Effector memory CD4-positive, alpha-beta T cell (primary cell): ENCODE measurements at places on chromosomes 1 and 21.

GRCh38 chr1:228748431-228748830 lies 13.2 kb downstream of the RHOU start:
- DNase-seq: no peak

GRCh38 chr1:64744492-64745180 lies at the start of gene RAVER2:
TSS of gene RAVER2 (plus strand) at chr1:64745075. CDS start at chr1:64745173, 98 bp downstream.
- DNase-seq: peak; percentile 50

GRCh38 chr1:115211071-115211745 lies 121.9 kb upstream of the TSPAN2 start:
- DNase-seq: no peak

DNA sequence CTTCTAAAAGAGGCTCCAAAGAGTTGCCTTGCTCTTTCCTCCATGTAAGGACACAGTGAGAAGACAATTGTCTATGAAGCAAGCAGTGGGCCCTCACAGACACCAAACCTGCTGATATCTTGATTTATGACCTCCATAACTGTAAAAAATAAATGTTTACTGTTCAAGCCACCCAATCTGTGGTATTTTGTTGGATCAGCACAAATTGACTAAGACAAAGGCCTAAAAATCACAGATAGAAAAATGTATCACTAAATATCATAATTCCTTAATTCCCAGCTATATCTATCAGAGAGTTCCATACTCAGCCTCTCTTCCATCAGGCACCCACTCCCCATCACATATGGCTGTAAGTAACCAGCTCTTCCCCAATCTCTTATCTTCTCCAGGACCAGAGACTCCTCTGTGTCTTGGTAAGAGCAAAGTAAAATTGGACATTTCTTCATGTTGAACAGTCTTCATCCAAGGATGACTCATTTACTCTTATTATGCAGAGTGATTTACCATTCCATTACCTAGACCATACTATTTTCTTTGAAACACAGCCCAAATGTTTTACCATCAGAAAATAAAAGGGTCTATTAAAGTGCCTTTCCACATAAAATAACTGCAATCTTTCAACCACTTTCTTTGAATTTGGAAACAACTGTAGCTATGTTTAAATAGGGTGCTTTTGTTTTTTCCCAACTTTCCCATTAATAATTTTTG lies 503.6 kb downstream of the MRPL39 start:
- no peak for DNase-seq

DNA sequence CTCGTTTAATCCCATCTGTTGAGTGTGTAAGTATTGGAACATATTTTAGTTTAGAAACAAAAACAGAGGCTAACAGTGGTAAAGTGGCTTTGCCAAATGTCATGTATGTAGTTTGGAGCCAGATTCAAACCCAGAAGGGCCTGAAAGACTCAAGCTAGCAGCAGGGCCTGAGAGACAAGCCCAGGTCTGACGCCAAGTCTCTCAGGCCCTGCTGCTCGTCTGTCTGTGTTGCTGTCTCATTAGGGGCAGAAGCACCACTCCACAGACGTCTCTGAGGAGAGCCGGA lies 8.3 kb downstream of the CITED4 start:
- no peak for DNase-seq

DNA sequence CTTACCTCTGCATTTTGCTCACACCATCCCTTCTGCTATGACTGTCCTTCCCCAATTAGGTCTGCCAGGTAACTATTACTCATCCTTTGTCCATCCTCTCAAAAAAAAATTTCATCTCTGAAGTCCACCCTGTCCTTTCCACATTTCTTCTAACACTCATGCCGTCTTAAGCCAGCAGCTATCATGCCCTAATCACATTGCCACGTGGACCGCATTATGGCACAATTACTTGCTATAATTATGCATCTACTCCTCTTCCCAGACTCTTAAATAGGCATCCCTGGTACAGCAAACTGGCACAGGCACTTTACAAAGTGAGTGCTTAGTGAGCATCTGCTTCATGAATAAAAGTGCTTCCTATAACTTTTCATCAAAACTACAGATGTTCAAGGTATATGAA lies 295.4 kb upstream of the ESRRG start:
- no peak for DNase-seq

GRCh38 chr1:164716992-164717703 lies 158.2 kb downstream of the PBX1 start:
- DNase-seq: no peak

GRCh38 chr1:104132382-104132973 lies 382.8 kb downstream of the AMY1C start:
- no peak for DNase-seq

DNA sequence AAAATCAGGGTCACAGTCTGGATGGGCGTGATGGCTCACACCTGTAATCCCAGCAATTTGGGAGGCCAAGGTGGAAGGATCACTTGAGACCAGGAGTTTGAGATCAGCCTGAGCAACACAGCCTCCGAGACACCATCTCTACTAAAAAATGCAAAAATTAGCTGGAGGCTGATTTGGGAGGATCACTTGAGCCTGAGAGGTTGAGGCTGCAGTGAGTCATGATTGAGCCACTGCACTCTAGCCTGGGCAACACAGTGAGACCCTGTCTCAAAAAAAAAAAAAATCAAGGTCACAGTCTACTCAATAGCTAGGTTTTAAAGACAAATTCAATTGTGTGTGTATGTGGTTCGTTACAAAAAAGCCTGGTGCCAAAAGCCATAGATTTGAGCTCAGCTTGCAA lies 34.4 kb downstream of the TRIM67 start:
- no peak for DNase-seq

DNA sequence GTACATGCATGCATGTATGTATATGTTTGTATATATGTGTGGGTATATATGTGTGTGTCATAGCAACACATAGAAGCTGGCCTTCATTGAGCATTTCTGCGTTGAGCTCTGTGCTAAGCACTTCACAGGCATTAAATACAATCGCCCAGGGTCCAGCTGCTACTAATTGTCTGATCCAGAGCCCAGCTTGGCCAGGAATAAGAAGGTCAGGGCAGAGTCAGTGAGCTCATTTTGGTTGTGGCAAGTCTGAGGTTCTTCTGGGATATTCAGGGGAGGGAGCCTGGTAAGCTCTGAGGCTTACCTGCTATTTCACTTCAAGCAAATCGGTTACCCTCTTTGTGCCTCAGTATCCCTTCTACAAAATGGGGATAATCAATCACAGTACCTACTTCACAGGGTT lies 59.6 kb downstream of the FOXO6 start:
- DNase-seq: no peak

DNA sequence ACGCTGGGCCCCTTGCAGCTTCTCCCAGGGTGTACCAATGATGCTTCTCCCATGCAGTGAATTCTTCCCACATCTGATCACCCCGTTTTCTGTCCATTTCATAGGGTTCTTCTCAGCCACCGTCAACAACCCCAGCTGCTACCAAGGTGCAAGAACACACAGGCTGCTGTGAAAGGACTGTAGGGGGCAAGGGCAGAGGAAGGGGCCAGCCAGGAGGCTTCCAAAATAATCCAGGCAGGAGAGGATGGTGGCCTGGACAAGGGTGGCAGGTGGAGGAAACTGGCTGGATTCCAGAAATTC lies 113.3 kb upstream of the WNT4 start:
- DNase-seq: no peak

DNA sequence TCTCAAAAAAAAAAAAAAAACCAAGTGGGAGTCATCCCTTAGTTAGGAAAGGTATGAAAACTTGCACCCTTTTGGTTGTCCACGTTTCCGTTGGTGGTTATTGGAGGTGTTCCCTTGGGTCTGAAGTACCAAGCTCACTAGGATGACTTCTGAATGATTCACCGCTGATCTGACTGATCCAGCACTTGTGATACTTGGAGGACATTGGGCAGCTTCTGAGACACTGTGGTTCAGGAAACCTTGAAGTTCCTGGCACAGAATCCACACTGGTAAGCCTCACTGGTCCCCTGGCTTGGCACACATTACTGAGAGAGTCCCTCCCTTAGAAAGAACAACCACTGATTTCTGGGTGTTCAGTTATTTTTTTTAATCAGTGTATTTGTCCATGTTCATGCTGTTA lies 91.9 kb downstream of the RYR2 start:
- no peak for DNase-seq

DNA sequence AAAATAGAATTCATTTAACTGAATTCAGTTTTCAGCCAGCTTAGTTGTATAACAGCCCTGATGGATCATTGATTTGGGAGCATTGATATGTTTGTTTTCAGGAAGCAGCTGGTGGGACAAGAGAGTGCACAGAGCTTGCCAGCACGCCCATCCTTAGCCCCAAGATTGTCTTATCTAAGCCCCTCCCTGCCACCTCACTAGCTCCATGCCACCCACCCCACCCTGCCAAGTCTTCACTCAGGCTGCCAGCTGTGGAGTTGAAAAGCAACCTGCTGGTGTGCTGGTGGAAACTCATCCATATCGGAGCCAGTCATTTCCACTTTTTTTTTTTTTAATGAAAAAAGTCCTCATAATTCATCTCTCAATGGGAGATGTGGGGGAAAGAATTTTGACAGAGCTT lies 11.8 kb downstream of the KIRREL1 start:
- no peak for DNase-seq

DNA sequence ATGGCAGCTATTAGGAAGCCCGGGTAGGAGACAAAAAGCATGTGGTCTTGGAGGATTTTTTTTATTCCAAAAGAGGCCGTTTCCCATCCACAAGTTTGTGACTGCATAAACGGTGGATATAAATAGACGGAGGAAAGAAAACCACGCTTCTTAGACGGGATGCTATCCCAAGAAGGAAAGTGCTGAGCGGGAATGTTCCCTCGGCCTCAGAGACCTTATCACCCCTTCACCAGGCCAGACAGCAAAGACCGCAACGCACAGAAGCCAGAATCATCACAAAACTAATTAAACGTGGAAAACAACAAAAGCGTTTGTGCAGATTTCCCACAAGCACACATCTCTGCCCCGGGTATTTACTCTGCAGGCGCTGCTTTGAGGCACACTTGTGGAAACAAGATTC lies 43.2 kb downstream of the HLCS start:
- DNase-seq: no peak

- no peak for DNase-seq
Measured at GRCh38 chr1:91535441-91535840, 34.8 kb downstream of the CDC7 start.

DNA sequence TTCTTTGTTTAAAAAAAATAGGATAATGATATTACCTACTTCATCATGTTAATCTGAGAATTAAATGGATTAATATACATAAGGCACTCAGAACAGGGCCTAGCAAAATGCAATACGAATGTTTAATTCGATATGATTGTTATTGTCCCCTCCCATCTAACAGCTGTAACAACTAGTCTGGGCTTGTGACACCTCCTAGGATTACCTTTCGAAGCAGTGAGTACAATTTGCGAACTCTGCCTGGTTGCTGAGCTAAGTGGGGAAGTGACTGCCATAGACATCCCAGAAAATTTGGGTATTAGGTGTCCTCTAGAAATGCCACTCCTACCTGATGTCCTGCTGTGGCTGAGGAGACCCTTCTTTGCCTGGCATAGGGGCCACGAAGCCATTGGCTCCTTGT lies 3.0 kb downstream of the RASSF5 start:
- no peak for DNase-seq

GRCh38 chr1:87933171-87933570 lies 604.5 kb downstream of the LMO4 start:
- DNase-seq: no peak

DNA sequence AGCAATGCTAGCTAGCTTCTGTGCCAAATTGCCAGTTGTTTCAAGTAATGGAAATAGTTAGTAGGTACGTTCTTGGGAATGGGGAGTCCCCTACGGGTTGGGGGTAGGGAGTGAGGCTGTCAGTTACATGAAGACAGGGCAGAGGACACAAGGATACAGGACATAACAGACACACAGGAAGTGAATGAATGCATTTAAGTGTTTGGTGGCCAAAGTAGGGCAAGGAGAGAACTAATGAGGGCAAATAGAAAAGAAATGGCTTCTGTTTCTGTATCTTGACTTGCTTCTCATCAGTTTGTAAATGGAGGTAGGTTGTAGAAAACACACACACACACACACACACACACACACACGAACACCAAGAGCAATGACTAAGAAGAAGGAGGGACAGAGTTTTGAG lies 142.2 kb downstream of the S1PR1 start:
- no peak for DNase-seq

GRCh38 chr1:1920057-1920607 lies 1.1 kb upstream of the TMEM52 start:
- no peak for DNase-seq

DNA sequence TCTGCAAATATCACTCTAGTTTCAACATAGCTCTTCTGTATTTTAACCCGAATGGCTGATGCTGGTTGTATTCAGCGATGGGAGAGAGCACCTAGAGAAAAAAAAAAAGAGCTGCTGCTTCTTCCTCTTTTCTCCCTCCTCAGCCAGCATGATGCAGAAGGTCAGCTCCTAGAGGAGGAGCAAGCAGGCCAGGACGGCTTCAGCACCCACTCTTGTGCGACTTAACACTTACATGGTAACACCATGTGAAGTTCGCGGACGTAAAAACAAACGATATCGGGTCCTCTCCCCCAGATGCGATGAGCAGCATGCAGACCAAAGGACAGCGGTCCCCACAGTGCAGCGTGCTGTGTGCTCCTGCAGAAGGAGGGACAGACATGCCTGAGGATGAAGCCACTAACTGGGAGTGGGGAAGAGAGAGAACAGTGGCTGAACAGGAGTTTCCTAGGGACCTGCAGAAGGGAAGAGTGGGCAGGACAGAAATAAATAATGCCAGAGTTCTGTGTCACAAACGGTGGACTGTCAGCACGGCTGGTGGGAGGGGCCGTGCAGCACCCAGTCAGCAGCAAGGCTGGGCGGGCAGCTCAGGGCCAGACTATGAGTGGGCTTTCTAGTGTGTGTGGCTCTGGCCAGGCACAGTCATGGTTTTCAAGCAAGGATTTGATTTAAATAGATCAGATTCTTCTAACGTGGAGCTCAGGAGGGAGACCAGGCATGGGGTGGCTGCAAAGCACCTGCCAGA lies 11.4 kb upstream of the B3GALT5 start:
- no peak for DNase-seq

- no peak for DNase-seq
Measured at GRCh38 chr1:116534014-116534739, 36.6 kb downstream of the CD58 start.

DNA sequence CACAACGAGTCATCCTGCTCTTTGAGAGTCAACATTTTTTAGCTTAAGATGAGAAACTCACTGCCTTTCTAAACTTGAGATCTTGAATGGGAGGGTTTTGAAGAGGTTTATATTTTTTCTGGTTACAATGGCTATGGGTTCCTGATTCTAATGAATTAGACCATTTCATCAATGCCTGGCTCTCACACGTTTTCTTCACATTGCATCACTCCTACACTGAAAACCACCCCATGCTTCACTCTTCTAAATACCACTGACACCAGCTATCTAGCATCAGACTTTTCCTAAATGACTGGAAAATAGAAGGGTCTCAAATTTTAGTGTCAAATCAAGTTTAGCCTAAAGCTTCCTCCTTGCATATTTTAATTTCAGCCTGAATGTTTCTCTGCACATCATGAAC lies 606.1 kb upstream of the USP24 start:
- DNase-seq: no peak

GRCh38 chr1:46594063-46594462 lies 10.0 kb downstream of the MKNK1 start:
- no peak for DNase-seq
